Ammon's horn (tissue), 1 donor: ENCODE measurements at places on chromosomes 2 and 18.
A peak's percentile ranks its signal among the peaks of the same experiment; 100 is the strongest.

- DNase-seq = no peak
Observed at GRCh38 chr2:134570676-134571075, 148.1 kb downstream of the TMEM163 start.

- no peak for DNase-seq
Observed at GRCh38 chr2:197232010-197232409, 78.6 kb downstream of the ANKRD44 start.

GRCh38 chr2:19209575-19210341 is 148.7 kb downstream of the OSR1 start:
- DNase-seq = no peak

- no peak for DNase-seq
Observed at GRCh38 chr2:73985308-73986084, 786 bp downstream of the TET3 start.

DNA sequence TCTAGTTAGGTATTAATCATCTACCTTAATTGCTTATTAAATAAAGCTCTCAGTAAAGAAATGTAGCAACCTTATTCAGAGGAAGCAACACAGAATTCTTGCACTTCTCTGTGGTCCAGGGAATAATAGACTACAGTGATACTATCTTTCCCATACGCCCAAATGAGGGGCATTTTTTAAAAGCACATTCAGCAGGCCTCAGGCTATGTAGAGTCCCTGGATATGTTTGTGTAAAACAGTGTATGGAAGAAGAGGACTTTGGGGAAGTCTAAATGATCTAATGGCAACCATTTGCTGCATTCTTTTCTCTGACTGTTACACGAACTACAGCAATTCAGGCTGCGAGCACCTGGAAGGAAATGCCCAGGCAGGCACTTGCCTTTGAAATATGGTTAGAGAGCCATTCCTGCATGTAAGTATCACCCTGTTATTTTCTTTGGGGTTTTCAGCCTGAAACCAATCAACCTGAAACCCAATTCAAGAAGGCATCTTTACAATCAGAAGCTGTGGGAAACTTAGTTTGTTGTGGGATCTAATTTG is 1814.7 kb upstream of the CELF4 start:
- no peak for DNase-seq

- peak; percentile 11 for DNase-seq
Observed at GRCh38 chr18:9353596-9353995, 19.0 kb downstream of the TWSG1 start.

- no peak for DNase-seq
Observed at GRCh38 chr2:183088061-183088460, 9.5 kb downstream of the DUSP19 start.
